RWPE2 (cell line): ENCODE measurements at places on chromosomes 6 and 20.

DNA sequence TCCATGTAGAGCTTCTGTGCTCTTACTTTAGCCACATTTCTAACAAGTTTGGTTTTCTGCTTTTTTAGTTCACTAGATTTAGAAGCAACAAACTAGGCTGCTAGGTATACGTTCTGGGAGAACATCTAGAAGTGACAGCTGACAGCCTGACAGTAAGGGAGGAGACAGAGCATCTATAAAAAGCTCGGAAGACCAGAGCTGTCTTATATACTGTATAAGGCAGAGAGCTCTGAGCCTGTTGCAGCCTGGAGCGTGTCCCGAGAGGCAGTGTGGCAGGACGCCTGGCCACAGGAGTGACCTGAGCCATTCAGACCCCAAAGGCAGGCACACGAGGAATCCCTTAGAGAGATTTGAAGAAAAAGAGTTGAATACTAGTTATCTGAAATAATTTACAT lies 24.6 kb downstream of the PPP1R14C start:
- no peak for DNase-seq

DNA sequence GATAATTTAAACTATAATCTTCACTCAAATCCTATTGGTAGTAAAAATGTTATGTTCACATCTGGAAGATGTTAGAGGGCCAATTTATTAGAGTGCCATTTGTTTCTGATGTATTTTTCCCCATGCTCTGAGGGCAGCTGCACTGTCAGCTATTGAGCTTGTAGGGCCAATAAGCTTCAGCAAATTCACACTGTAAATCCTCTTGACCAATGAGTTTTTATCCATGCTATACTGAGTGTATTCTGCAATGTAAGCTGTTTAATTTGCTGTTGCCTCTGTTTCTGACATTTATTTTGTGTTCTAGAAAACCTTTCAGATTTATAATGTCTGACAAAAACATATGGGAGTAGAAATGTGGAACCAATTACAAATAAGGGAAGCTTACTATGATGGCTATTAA lies 62.6 kb downstream of the OGFRL1 start:
- no peak for DNase-seq

- no peak for DNase-seq
Measured at GRCh38 chr20:56001890-56002289, 3.4 kb downstream of the CBLN4 start.

DNA sequence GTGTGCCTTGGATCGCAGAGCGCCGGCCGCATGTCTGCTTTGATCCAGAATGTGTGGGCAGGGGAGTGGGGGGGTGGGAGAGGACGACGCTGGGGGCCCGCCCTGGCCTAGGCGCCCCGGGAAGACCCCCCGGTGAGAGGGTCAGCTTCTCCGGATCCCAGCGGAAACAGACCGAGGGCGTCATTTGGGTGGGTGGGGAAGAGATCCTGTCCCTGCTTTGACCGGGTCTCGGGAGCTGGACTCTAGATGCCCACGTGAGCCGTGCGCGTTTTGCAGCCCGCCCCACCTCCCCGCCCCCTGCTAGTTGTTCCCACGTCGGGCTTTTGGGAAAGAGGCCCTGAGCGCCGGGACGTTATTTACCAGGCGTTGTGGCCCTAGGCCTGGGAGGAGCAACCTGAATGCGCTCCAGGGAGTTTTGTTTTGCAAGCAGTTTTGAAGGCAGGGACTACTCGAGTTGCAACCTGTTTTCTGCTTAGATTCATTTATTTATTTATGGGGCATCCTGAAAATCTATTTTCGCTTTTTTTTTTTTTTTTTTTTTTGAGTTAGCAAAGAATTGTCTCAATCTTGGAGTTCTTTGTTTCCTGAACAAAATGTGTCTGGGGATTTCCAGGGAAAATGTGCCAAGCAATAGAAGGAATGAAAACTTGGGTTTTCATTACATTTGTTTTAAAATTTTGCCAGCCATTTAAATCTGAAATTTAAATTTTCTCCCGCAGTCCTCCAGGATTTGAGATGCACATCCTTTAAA lies 1.6 kb downstream of the DSP start:
- DNase-seq, result peak; percentile 78

DNA sequence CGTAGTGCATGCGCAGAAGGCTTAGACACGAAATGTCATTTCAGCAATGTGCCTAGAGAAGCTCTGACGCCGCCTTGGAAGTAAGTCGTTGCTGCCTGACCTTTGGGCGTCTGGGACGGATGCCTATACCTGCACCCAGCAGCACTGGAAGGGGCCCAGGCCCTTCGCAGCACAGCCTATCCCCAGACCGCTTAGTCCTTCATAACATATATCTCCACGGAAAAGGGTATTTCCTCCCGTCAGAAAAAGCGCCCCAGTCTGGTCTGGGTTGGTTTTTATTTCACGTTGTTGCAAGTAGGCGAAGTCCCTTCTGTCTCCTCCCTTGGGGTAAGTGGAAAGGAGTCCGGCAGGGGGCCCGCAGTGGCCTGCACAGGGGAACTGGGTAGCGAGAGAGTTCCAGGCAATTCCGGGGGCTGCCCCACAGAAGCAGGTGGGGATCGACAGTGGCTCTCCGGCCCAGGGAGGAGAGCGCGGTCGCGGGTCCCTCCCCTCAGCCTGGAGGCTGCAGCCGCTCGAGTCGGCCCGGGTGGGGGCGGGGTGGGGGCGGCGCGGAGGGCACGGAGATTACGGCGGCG lies 559 bp upstream of the EYA4 start:
- no peak for DNase-seq

GRCh38 chr6:154154389-154154967 lies 115.4 kb downstream of the OPRM1 start:
- DNase-seq, result no peak

- DNase-seq, result no peak
Measured at GRCh38 chr20:50246367-50247195, 56.0 kb downstream of the CEBPB start.

- no peak for DNase-seq
Measured at GRCh38 chr6:127464161-127464880, 5.1 kb upstream of the KIAA0408 start.

GRCh38 chr20:62234339-62234738 lies 4.0 kb upstream of the OSBPL2 start:
- no peak for DNase-seq

- DNase-seq, result no peak
Measured at GRCh38 chr6:75296811-75297779, 12.5 kb upstream of the TMEM30A start.

DNA sequence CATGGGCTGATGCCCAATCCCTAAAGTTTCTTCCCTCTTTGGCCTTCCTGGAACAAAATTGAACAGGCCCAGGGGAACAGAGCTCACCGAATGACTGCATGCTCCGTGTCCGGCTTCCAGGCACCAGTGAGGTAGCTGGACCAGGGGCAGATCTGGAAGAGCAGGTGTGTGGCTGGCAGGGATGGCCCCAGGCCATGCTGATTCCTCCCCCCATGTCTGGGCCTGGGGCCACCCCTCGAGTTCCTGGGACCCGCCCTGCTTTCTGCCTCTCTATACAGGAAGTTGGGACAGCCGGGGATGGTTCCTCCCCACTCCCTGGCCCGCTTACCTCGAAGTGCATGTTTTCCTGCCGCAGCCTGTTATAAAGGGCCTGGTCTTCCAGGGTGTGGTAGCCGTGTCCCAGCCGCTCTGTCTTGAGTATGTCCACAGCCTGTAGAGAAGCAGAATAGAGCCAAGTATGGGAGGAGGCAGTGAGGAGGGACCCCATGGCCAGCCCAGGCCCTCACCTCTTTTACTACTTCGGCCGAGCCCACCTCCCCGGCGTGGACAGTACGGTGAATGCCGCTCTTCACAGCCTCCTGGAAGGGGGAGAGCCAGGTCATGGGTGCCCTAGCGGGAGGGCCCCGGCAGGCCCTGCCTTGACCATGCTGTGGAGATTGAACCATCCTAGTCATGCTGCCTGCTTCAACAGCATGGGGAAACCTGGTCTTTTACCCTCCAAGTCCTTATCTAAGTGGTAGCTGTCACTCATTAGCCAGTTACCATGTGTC lies 28.8 kb downstream of the ADA start:
- peak; percentile 80 for DNase-seq

- no peak for DNase-seq
Measured at GRCh38 chr6:2942914-2943563, 28.3 kb downstream of the SERPINB6 start.

DNA sequence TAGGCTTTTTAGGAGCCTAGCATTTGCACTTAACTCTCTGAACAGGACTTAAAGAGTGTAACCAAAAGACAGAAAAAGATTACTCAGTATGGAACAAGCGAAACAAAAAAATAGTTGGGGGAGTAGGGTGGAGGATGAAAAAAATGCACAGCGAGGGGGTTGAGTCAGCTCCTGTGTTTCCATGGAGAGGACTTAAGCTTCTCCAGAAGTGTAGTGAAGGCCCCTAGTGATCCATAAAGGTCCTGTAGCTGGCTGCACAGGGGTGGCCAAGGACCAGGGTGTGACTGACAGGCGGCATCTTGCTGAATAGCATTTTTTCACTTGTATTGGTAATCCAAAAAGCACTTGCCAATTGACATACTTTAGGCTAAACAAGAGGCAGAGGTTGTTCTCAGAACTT lies 533.9 kb downstream of the RFPL4B start:
- no peak for DNase-seq

DNA sequence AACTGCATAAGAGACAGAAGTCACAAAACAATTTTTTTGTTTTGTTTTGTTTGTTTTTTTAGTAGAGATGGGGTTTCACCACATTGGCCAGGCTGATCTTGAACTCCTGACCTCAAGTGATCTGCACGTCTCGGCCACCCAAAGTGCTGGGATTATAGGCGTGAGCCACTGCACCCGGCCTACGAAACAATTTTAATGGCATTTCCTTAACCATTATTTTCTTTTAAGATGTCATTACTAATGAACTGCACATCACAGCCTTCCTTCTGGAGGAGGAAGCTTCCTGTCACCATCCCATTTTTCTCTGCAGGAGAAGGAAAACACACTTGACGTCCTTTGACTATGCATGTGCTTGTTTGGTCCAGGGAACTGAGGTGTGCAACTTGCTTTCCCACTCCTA lies 125.3 kb upstream of the AKIRIN2 start:
- DNase-seq, result no peak

- DNase-seq, result no peak
Measured at GRCh38 chr20:33893314-33893713, 82.2 kb downstream of the CHMP4B start.

DNA sequence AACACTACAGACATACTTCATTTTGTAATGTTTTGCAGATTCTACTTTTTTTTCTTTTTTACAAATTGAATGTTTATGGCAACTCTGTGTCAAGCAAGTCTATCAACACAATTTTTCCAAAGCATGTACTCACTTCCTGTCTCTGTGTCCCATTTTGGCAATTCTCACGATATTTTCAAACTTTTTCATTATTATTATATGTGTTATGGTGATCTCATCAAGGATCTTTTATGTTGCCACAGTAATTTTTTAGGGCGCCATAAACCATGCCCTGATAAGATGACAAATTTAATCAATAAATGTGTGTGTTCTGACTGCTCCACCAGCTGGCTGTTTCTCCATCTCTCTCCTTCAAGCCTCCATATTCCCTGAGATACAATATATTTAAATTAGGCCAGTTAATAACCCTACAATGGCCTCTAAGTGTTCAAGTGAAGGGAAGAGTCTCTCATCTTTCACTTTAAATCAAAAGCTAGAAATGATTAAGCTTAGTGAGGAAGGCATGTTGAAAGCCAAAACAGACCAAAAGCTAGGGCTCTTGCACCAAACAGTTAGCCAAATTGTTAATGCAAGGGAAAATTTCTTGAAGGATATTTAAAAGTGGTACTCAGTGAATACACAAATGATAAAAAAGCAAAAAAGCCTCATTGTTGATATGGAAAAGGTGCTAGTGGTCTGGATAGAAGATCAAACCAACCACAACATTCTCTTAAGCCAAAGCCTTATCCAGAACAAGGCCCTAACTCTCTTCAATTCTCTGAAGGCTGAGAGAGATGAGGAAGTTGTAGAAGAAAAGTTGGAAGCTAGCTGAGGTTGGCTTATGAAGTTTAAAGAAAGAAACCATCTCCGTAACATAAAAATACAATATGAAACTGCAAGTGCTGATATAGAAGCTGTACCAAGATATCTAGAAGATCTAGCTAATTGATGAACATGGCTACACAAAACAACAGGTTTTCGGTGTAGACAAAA lies 194.4 kb upstream of the TAB2 start:
- DNase-seq, result no peak

DNA sequence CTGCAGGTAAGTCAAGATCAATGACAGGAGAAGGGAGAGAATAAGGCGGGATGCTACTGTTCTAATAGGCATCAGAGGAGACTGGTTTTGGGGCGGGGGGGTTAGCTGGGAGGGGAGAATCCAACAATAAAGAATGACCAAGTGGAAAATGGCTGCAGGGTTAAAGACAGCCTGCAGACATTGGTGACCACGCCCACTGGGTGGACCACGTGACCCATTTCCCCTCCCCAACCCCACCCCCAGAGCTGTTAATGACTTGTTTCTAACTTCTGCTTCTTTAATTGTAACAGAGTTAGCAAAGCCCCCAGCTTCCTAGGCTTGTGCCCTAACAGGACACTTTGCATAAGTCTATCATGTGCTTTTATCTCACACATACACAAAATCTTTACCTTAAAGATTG lies 344.5 kb downstream of the KIF16B start:
- DNase-seq, result no peak

GRCh38 chr6:3575166-3575565 lies 118.3 kb upstream of the SLC22A23 start:
- no peak for DNase-seq

GRCh38 chr6:12012558-12013306 lies 620 bp downstream of the HIVEP1 start:
- peak; percentile 84 for DNase-seq

DNA sequence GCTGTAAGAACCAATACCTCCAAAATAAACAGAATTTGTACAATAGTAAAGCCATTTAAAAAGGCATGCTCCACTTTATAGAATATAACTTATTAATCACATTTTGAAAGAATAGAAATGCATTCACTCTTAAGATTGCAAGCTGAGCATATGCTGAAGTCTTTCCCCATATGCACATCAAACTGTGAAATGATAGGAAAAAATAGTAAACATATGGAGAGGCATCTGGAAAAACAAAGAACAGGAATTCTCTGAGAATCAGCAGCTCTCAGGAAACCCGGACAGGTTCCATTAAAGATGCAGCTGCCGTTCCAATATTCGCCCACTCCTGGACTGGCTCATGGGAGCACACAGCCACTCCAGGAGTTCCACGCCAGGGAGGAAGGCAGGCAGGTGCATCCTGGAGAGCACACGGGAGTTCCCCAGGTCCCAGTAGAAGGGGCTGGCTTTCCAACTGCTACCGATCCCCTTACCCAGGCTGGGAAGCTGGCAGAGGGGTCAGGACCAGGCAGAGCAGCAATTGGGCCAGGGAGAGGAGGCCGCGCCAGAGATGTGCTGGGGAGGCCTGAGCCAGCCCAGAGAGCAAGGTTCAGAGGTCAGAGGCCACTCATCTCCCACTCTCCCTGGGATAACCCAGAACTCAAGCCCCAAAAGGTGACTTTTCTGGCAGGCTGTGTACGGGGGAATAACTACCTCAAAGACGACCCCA lies 111.1 kb downstream of the DLL1 start:
- no peak for DNase-seq
